ENCODE measurements at places on chromosomes 4 and X.

DNA sequence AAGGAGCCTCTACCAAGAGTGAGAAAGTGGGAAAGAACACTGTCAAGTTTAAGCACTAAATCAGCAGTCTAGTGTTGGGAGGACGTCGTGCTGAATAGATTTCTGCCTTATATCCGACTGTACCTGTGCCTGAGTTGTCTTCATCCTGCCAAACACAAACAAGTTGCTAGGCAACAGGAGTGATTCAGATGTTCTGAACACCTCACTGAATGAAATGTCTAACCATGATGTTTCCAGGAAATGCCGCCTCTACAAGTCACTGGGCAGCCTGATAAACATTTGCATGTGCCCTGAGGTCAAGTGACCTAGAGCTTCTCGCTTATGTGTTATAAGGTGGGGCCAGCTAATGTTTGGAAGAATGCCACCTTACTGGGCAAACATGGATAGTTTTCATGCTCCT lies 37.9 kb downstream of the SGMS2 start:
- DNase-seq = no peak
- H3K27me3 ChIP-seq = peaks cover 3% of the 10 kb centered on the region
- H3K4me1 ChIP-seq = no peaks in the 10 kb centered on the region
- no peaks in the 10 kb centered on the region for H3K36me3 ChIP-seq

GRCh38 chrX:49695276-49696180 lies at the start of gene PAGE1:
TSS of gene PAGE1 (minus strand) at chrX:49695984. CDS start at chrX:49694770, 1,214 bp downstream.
- DNase-seq = no peak
- no peak within 1 kb of the TSS for H3K27ac ChIP-seq
- no peak within 1 kb of the TSS for H3K4me3 ChIP-seq
- no peaks in the 10 kb centered on the region for H3K36me3 ChIP-seq
- H3K27me3 ChIP-seq = no peaks in the 10 kb centered on the region
- no peaks in the 10 kb centered on the region for H3K4me1 ChIP-seq

- no peak overlapping the region for H3K4me3 ChIP-seq
- H3K27me3 ChIP-seq = no peaks in the 10 kb centered on the region
- H3K36me3 ChIP-seq = no peaks in the 10 kb centered on the region
- H3K4me1 ChIP-seq = no peaks in the 10 kb centered on the region
Observed at GRCh38 chrX:107723511-107723910, 52.1 kb downstream of the TSC22D3 start.

- no peaks in the 10 kb centered on the region for H3K36me3 ChIP-seq
- no peaks in the 10 kb centered on the region for H3K4me1 ChIP-seq
- no peak overlapping the region for H3K27ac ChIP-seq
- no peak overlapping the region for H3K4me3 ChIP-seq
- DNase-seq = no peak
Observed at GRCh38 chrX:65866773-65867172, 173.1 kb downstream of the VSIG4 start.

- peaks cover 4% of the 10 kb centered on the region for H3K27me3 ChIP-seq
- DNase-seq = no peak
- H3K27ac ChIP-seq = no peak overlapping the region
- no peaks in the 10 kb centered on the region for H3K4me1 ChIP-seq
- H3K4me3 ChIP-seq = no peak overlapping the region
- no peaks in the 10 kb centered on the region for H3K36me3 ChIP-seq
Observed at GRCh38 chr4:154471526-154472331, 19.9 kb downstream of the DCHS2 start.

DNA sequence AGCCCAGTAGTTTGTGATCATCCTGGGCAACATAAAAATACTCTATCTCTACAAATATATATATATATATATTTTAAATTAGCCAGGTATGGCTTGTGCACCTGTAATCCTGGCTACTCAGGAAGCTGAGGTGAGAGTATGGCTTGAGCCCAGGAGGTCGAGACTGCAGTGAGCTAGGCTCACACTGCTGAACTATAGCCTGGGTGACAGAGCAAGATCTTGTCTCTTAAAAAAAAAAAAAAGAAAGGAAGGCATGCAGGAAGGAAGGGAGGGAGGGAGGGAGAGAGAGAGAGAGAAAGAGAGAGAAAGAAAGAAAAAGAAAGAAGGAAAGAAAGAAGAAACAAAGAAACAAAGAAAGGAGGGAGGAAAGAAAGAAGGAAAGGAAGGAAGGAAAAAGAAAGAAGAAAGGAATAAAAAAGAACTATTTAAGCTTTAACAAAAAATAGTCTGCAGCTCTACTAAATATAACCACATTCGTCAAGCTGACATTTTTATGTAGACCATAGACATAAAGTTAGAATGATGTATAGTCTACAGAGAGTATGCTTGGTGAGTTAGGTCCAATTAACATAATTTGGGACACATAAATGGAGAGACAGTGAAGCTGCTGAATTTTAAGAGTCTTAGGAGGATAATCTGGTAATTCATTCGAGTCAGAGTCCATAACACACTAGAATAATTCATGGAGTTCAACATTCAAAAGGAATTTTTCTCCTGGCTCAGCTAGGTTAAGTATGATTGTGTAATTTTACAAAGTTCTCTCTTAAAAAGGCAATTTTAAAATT lies 111.9 kb downstream of the GLRA3 start:
- H3K27me3 ChIP-seq = no peaks in the 10 kb centered on the region
- no peak overlapping the region for H3K4me3 ChIP-seq
- DNase-seq = no peak
- H3K27ac ChIP-seq = no peak overlapping the region
- no peaks in the 10 kb centered on the region for H3K4me1 ChIP-seq
- H3K36me3 ChIP-seq = no peaks in the 10 kb centered on the region

DNA sequence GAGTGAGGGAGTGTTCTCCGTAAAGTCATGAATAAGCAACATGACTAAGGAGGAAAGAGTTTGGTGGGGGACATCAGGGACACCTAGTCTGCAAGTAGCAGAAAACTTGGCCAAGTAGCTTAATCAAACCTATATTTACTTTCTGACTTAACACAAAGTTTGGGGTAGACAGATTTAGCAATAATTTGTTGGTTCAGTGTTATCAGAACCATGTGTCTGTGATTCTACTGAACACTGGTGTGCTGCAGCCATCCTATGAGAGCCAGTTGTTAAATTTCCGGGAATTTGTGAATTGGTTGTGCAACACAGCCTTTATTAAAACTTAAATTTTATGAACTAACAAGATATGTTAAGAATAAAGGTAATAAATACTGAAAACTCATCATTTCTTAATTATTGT lies 469.3 kb downstream of the C4orf33 start:
- no peaks in the 10 kb centered on the region for H3K36me3 ChIP-seq
- H3K27me3 ChIP-seq = no peaks in the 10 kb centered on the region
- H3K4me3 ChIP-seq = no peak overlapping the region
- H3K27ac ChIP-seq = no peak overlapping the region
- H3K4me1 ChIP-seq = no peaks in the 10 kb centered on the region

- no peak overlapping the region for H3K27ac ChIP-seq
- no peak overlapping the region for H3K4me3 ChIP-seq
- peaks cover 3% of the 10 kb centered on the region for H3K4me1 ChIP-seq
- H3K36me3 ChIP-seq = no peaks in the 10 kb centered on the region
Observed at GRCh38 chr4:40552536-40552935, 77.1 kb downstream of the RBM47 start.

DNA sequence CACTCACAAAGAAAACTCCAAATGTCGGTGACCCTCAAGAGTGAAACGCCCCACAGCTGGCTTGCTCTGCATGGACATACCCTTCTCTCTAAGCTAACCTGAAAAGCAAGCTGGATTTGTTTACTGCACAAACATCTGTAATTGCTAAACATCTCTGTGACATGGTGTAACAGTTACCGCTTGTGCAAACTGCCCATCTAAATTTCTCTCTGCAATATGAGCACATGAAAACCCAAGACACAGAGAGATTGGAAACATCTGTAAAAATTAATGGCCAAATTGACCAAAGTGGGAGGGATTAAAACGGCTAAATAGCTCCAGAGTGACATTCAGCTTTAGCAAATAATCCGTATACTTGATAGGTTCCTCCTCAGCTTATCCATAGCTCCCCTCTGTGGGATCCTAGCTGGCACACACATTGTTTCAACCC lies 155.0 kb upstream of the MAP3K15 start:
- H3K27me3 ChIP-seq = no peaks in the 10 kb centered on the region
- H3K27ac ChIP-seq = no peak overlapping the region
- DNase-seq = no peak
- no peak overlapping the region for H3K4me3 ChIP-seq
- H3K4me1 ChIP-seq = peaks cover 13% of the 10 kb centered on the region

DNA sequence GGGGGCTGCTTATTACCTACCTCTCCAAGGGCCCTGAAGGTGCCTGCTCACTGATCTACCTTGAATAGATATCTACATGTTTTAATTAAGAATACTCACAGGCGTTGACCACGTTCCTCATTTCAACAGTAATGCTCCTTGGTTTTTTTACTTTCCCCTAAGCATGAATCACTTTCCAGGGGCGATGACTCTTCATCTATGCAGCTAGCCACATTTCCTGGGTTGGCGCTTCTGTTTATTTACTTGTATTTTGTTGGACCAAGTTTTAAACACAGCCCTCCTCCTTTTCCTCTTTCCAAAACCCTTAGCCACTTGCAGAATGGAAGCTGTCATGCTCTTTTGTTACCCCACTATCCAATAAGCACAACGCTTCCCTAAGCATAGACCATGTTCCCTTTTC lies 50.8 kb downstream of the CBLL2 start:
- no peaks in the 10 kb centered on the region for H3K4me1 ChIP-seq
- DNase-seq = no peak
- no peak overlapping the region for H3K4me3 ChIP-seq

GRCh38 chrX:13790206-13791131 lies 26.4 kb downstream of the GPM6B start:
- no peak overlapping the region for H3K27ac ChIP-seq
- DNase-seq = no peak
- no peaks in the 10 kb centered on the region for H3K36me3 ChIP-seq
- no peak overlapping the region for H3K4me3 ChIP-seq
- no peaks in the 10 kb centered on the region for H3K4me1 ChIP-seq

- no peaks in the 10 kb centered on the region for H3K36me3 ChIP-seq
- no peak overlapping the region for H3K4me3 ChIP-seq
- DNase-seq = no peak
Observed at GRCh38 chrX:130696542-130696941, 206.5 kb downstream of the ENOX2 start.

DNA sequence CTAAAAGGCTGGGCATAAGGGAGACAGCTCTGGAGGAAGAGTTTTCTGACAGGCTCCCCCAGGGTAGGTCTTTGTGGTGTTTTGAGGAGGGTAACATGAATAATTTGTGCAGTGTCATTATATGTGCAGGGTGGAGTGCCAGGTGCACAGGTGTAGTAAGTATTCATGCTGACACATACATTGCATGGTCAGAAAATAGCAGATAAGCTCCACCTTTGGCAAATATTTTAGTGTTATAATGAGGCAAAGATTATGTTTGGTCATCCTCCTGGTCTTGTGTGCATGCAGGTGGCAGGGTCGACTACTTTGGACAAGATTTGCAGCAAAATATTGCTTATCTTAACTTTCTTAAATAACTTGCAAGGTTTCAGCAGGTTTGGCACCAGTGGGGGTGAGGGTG lies 910.4 kb upstream of the PCDH10 start:
- H3K27me3 ChIP-seq = no peaks in the 10 kb centered on the region
- no peak overlapping the region for H3K4me3 ChIP-seq
- H3K27ac ChIP-seq = no peak overlapping the region
- H3K36me3 ChIP-seq = no peaks in the 10 kb centered on the region
- no peaks in the 10 kb centered on the region for H3K4me1 ChIP-seq

DNA sequence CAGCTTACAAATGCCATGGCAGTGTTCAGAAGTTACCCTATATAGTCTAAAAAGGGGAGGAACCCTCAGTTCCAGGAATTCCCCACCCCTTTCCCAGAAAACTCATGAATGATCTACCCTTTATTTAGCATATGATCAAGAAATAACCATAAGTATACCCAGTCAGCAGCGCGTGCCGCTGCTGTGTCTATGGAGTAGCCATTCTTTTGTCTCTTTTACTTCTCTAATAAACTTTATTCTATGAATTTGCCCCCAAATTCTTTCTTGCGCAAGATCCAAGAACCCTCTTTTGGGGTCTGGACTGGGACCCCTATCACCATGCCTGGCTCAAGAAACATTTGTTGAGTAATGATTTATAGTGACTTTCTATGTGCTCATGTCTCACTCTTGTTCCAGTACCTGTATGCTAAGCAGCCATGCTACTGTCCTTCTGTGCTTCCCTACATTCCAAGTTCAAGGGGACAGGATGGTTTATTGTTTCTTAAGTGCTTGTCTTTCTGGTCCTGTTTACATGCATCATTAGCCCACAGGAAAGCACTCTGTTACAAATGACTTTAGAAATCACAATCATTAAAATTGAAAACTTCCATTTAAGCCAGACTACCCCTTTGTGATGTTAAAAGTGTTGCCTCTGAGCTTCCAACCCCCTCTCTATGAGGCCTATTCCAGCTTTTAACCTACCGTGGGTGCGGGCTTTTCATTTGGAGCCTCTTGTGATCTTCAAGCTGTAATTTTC lies 63.4 kb upstream of the S100G start:
- H3K4me1 ChIP-seq = no peaks in the 10 kb centered on the region
- H3K4me3 ChIP-seq = no peak overlapping the region
- H3K27ac ChIP-seq = no peak overlapping the region
- H3K36me3 ChIP-seq = no peaks in the 10 kb centered on the region

DNA sequence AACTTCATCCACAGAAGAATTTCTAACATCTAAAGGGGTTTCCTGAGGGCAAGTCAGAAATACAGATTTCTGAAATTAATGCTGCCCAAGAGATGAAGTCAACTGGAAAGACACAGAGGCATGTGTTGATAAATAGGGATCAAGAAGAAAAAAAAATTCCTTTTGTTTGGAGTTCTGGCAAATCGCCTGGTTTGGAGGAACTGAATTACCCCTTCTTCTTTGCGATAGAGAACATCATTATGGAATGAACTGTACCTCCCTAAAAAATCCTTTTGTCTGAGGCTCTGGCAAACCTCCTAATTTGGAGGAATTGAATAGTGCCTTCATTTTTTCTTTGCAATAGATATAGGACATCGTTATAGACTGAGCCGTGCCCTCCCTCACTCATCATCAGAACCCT lies 200.9 kb downstream of the DHRSX start:
- no peak for DNase-seq
- H3K4me1 ChIP-seq = no peaks in the 10 kb centered on the region
- no peak overlapping the region for H3K4me3 ChIP-seq
- H3K36me3 ChIP-seq = no peaks in the 10 kb centered on the region

GRCh38 chr4:79047316-79047715 lies 108.1 kb upstream of the PAQR3 start:
- no peaks in the 10 kb centered on the region for H3K27me3 ChIP-seq
- no peak for DNase-seq
- no peak overlapping the region for H3K4me3 ChIP-seq
- no peaks in the 10 kb centered on the region for H3K4me1 ChIP-seq

GRCh38 chr4:168920441-168921065 lies 89.5 kb downstream of the CBR4 start:
- no peak overlapping the region for H3K27ac ChIP-seq
- no peak for DNase-seq
- no peaks in the 10 kb centered on the region for H3K27me3 ChIP-seq
- no peaks in the 10 kb centered on the region for H3K36me3 ChIP-seq

- H3K4me3 ChIP-seq = no peak overlapping the region
- H3K27ac ChIP-seq = no peak overlapping the region
- H3K36me3 ChIP-seq = no peaks in the 10 kb centered on the region
- H3K4me1 ChIP-seq = no peaks in the 10 kb centered on the region
- DNase-seq = no peak
- no peaks in the 10 kb centered on the region for H3K27me3 ChIP-seq
Observed at GRCh38 chrX:12319003-12319519, 180.8 kb downstream of the FRMPD4 start.

GRCh38 chr4:54754394-54754793 lies 96.6 kb downstream of the KIT start:
- no peak overlapping the region for H3K4me3 ChIP-seq
- DNase-seq = no peak
- no peak overlapping the region for H3K27ac ChIP-seq

Measured in CD4-positive, CD25-positive, alpha-beta regulatory T cell (primary cell).